ENCODE measurements at places on chromosomes 1 and 21.
A peak's percentile ranks its signal among the peaks of the same experiment; 100 is the strongest.

- DNase-seq, result no peak
Measured at GRCh38 chr1:224879162-224879803, 50.2 kb upstream of the DNAH14 start.

DNA sequence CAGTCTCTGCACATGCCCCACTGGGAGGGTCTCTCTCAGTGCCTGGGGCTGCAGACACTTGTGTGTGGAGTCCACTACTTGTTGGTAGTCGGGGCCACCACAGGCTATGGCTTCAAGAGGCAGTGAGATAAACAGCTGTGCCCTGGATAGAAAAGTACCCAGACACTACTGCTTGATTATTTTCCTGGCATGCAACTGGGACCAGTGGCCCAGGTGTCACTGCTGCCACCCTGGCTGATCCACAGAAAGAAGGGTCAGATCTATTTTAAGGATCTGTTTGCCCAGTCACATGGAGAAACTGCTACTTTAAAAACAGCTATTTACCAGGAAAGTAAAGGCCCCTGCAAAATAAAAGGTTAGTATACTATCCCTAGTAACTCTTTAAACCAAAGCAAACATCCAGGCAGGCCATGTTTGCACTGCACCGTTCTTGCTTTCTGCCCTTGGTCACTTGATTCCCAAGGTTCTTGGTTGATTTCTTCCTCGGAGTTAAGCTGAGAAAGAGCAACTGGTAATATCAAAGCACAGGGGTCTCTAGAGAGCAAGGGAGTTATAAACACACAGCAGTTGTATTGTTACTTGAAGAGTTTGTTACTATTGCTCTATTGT lies 99.9 kb downstream of the GLUL start:
- no peak for DNase-seq

DNA sequence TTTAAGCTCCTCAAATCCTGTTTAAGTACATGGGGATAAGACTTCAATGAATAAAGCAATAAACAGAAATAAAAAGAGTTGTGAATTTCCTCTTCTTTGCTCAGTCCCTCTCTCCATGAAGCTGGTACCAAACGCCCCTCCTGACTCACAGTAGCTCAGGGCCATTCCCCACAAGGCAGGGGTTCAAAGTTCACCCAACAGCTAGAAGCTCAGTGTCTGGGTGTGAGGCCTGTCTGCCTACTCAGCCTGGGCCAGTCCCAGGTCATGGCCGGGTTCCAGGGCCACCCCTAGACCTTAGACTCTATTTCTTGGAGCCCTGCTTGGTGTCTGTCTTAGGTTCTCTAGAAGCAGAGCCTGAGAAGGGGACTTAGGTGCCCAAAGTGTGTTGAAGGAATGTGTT lies 251.5 kb downstream of the GRIK3 start:
- DNase-seq, result no peak

- DNase-seq, result no peak
Measured at GRCh38 chr21:14863745-14864210, 201.0 kb downstream of the NRIP1 start.

DNA sequence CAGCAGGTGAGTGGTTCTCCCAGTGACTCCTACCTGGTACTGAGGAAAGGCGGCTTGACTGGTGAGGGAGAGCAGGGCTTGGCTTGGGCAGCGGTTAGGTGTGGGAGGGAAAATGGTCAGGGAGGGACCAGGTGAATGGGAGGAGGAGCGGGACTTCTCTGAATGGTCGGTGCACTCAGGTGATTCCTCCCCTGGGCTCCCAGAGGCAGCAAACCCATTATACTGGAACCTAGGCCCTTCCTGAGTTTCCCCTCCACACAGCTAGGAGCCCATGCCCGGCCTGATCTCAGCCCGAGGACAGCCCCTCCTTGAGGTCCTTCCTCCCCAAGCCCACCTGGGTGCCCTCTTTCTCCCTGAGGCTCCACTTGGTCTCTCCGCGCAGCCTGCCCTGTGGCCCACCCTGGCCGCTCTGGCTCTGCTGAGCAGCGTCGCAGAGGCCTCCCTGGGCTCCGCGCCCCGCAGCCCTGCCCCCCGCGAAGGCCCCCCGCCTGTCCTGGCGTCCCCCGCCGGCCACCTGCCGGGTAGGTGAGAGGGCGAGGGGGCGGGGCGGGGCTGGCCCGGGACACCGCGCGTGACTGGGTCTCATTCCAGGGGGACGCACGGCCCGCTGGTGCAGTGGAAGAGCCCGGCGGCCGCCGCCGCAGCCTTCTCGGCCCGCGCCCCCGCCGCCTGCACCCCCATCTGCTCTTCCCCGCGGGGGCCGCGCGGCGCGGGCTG lies 2.3 kb downstream of the ARTN start:
- DNase-seq, result no peak

DNA sequence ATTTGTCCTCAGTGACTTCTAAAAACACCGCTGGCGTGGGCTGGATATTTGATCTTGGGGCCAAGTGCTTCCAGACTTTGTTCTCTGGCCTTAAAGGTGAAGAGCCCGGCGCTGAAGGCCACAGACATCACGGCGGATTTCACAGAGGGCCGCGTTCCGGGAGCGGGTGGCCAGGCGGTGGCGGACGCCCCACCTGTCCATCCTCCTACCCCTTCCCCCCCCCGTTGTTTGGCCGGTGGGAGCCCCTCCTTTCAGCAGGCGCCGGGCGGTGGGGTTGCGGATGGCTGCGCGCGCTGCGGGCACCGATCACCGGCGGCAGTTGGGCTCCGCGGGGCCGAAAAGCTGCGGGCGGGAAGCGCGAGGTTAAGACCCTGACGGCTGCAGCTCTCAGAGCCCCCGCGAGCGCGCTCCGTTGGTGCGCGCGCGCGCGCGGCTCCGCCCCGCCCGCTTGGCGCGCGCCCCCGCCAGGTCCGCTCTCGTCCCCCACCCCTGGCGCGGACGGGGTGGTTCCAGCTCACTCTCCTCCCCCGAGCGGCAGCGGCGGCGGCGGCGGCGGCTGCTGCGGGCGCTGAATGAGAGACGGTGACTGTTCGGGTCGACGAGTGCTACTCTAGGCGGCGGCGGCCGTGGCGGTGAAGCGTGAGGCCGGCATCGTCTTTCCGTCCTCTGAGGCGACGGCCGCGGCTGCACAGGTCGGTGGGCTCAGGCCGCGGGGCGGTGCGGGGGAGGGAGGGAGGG lies at the start of gene RALGPS2:
RALGPS2 (plus strand) TSS at position 517 of the 738 bp plus-strand sequence. CDS start 51,521 bp downstream, outside the sequence.
- peak; percentile 69 for DNase-seq

DNA sequence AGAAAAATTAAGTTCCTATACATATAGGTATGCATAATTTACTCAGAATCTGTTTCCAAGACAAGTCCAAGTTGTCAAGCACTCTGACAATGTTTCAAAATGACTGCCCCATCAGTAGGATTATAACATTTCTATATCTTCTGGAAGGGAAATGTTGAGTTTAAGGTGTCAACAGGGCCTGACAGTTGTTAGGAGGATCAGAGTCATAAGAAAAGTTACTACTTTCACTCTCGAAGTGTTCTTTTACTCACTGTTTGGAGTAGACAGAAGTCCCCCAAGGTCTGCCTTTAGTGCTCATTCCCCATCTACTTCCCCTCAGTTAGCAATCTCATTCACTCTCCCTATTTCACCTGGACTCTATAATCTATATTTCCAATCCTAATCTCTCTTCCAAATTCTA lies 20.6 kb upstream of the MAGI3 start:
- no peak for DNase-seq

GRCh38 chr1:41024953-41025352 lies 3.4 kb upstream of the SLFNL1 start:
- no peak for DNase-seq

DNA sequence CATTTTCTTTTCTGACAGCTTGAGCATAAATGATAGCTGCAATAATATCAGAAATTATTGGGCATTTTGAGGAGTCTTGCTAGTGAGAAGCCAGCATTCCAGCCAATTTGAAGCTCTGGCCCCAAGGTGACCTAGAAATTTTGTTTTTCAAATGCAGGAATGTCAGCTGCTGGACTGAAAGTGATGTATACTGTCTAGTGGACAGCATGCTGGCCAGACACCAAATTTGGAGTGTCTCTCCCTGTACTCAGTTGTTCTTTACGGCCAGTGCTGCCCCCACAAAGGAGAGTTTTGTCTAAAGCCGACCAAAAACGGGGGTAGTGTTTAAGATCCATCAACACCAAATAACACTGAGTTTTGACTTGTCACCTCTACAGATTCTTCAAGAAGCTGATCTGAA lies 5.2 kb downstream of the RGS7 start:
- DNase-seq, result no peak

DNA sequence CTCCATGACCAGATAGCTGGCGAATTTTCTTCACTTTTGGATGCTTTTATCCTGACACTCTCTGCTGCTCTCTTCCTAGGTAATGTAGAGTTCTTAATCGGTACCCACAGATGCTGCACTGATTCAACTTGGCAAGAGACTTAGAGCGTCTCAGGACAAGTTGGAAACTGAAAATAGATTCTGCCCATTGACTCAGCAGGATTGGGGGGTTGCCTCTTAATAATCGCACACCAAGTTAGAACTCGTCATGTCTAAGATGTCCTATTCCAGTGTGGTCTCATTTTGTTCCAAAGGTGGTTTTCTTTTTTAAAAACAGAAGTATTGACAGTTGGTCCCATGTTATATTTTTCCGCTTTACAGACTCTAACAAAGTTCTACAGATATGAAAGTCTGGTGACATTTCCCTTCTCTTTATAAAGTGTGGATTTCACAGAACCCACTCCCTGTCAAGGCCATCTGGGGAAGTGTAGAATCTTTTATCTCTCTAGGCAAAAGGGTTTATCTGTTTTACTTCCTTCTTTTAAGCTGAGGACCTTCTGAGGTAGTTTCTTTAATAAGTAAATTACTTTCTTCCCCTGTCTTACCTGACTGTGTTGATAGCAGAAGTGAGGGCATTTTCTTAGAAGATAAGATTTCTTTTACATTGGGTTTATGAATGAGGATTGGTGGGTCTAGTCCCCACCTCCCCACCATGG lies 12.1 kb upstream of the DIPK1A start:
- no peak for DNase-seq

GRCh38 chr1:222225316-222225691 lies 322.6 kb downstream of the HHIPL2 start:
- no peak for DNase-seq

GRCh38 chr1:10726355-10726754 lies 70.1 kb downstream of the CASZ1 start:
- no peak for DNase-seq

DNA sequence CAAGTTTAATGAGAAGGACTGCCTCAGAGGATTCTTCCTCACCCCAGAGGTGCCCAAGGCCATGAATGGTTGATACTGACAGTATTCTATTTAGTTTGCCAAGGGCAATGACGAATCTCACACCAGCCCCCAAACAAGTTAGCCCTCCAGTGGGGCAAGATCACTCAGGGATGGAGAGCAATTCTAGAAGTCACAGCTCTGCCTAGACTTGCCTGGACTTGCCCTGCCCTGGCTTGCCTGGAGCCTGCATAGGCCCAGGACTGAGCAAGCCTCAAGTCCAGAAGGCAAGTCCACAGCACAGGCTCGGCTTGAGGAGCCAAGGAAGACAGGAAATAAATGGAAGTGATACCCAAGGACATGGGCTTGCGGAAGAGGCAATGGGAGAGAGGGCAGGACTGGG lies 39.5 kb upstream of the RGS16 start:
- DNase-seq, result no peak

GRCh38 chr1:23118957-23119792 lies 49.5 kb downstream of the LUZP1 start:
- no peak for DNase-seq

GRCh38 chr1:73899311-73899710 lies 298.7 kb downstream of the LRRIQ3 start:
- DNase-seq, result no peak

DNA sequence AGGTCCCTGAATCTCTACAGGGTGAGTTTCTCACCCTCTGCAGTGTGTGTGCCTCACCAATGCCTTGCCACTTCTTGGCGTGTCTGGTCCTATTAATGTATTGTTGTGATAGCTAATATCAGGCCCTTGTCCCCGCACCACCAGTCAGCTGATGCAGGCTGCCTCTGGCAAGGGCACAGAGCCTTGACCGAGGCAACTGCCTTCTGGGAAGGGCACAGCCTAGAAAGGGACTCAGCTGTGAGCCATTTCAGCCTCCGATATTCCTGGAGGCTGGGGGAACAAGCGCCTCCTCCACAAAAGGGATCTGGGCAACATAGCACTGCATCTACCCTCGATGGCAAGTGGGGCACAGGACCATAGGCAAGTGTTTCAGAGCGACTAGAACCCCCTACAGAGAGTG lies 27.0 kb downstream of the IL10RB start:
- DNase-seq, result no peak

GRCh38 chr1:11533790-11534787 lies 55.1 kb downstream of the DISP3 start:
- DNase-seq, result no peak

- peak; percentile 43 for DNase-seq
Measured at GRCh38 chr1:921011-921837, 2.5 kb upstream of the SAMD11 start.

DNA sequence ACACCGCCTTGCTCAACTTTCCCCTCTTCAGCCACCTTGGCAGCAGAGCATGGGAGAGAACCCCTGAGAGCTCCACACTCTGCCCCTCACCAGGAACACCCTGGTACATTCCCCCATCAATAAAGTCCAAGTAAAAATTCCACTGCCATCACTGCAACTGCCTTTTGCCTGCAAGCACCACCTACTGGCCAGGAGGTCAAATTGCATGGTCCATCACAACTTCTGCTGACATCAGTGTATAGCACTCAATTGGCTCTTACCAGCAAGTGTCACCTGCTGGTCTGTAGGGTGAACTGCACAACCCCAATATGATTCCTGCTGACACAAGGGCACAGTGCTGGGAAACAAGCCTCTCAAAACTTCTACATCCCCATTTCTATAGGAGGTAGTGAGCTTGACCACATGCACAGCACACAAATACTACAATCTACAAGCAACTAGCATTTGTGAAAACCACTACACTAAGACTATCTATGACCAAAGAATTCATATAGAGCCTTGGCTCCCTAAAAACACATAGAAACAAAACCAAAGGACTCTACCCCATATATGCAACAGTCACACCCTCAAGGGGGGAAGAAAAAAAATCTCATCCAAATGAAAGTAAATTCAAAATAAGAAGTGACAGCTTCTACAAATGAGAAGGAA lies 69.2 kb downstream of the FASLG start:
- peak; percentile 36 for DNase-seq

- DNase-seq, result no peak
Measured at GRCh38 chr1:153493343-153493960, 33.0 kb upstream of the S100A7 start.

- no peak for DNase-seq
Measured at GRCh38 chr1:104266612-104267011, 516.9 kb downstream of the AMY1C start.

DNA sequence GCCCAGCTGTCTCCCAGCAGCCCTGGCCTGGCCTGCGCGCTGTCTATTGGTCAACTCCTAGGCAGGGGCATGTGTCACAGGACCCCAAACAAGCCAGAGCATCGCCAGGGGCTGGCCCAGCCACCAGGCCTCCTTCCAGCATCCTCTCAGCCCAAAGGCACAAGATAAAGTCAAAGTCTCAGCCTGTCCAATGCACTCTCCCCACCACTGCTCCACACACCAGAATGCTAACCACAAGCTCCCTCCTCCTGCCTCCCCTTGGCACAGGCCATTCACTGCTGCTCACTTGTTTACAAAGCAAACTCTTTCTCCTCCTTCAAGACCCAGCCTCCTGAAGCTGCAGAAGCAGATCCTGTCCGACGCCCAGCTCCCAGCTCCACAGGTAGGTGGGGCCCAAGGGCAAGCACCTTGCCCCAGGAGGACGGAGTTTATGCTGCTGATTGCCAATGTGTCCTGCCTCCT lies 133.4 kb downstream of the DMRTB1 start:
- DNase-seq, result no peak

GRCh38 chr1:24779689-24780464 lies 34.6 kb downstream of the CLIC4 start:
- DNase-seq, result no peak
